ENCODE measurements at places on chromosomes 16 and 17.

DNA sequence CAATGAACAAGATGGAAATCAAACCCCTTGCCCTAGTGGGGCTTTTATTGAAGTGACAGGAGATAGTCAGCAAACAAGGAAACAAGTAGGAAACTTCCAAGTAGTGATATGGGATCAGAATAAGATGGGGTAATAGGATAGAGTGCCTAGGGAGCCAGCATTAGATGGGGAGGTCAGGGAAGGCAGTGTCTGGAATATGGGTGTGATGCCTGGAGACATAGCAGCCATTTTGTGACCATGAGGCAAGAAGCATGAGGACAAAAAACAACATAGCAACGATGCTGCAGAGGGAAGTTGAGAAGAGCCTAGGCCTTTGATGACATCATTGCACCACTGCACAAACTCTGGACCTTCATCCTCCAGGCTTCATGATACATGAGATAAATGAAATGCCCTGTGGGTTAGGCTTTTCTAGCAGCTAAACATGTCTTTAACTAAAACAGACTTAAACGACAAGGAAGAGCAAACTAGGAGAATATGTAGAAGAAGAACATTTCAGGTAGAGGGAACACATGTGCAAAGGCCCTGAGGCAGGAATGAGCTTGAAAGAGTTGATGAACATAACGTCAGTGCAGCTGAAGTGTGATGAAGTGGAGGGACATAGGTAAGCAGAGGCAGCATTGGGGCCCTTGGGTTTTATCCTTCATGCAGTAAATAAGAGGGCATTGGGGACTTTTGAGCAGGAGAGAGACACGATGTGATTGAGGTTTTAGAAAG lies 18.2 kb upstream of the TMEM11 start:
- DNase-seq, result no peak
- H3K4me3 ChIP-seq, result no peak overlapping the region
- H3K36me3 ChIP-seq, result no peaks in the 10 kb centered on the region
- H3K27ac ChIP-seq, result no peak overlapping the region
- H3K27me3 ChIP-seq, result no peaks in the 10 kb centered on the region
- no peaks in the 10 kb centered on the region for H3K4me1 ChIP-seq

DNA sequence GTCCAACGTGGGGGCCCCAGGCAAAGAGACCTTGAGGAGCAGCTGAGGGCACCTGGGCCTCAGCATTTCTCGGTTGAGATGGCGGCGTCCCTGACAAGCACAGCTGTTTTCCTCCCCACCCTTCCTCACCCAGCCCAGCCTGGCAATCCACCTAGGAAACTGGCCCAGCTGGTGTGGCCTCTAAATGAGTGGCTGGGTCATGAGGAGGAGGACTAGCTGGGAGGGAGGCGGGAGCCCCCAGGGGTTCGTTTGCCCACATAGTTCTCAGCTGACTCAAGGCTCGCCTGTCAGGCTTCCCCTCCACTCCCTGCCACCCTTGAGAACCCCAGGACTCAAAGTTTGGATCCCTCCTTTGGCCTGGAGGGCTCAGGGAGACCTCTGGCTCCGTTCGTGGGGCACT lies 5.9 kb downstream of the RNF222 start:
- no peak for DNase-seq
- no peaks in the 10 kb centered on the region for H3K4me1 ChIP-seq
- H3K27ac ChIP-seq, result no peak overlapping the region

DNA sequence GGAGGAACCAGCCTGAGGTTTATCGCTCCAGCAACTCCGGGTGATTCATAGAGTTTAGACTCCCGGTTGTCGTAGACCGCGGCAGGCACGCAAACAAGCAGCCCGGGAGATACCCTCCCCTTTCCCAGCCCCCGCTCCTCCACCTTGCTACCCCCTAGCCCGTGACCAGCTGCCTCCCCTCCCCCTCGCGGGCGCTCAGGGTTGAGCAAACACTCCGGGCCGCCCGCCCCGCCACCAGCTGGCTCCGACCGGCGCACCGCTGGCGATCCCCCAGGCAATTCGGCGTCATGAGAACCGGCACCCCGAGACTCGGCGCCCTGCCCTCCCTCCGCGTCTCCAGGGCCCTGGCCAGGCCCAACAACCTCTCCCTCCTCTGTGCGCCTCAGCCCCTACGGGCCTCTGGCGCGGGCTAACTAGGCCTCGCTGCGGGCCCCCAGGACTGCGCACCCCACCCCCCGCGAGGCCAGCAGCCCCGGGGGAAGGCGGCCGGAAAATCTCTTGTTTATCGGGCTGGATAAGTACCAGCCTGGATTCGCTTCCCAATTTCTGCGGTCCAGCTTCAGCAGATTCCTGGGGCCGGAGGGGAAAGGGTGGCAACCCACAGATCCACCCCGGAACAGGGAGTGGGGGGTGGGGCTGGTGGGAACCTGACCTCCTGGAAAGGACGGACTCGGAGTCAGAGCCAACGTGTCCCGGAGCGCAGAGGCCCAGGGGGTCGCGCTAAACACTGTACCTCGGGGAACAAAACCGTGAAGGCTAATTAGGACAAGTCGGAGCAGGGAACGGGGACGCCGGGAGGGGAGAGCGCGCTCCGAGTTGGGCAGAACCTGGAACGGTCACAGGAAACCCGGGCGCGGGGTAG lies 951 bp upstream of the GPRC5C start:
- H3K4me3 ChIP-seq, result peak overlapping the region; percentile 50
- H3K36me3 ChIP-seq, result no peaks in the 10 kb centered on the region
- H3K4me1 ChIP-seq, result peaks cover 43% of the 10 kb centered on the region

DNA sequence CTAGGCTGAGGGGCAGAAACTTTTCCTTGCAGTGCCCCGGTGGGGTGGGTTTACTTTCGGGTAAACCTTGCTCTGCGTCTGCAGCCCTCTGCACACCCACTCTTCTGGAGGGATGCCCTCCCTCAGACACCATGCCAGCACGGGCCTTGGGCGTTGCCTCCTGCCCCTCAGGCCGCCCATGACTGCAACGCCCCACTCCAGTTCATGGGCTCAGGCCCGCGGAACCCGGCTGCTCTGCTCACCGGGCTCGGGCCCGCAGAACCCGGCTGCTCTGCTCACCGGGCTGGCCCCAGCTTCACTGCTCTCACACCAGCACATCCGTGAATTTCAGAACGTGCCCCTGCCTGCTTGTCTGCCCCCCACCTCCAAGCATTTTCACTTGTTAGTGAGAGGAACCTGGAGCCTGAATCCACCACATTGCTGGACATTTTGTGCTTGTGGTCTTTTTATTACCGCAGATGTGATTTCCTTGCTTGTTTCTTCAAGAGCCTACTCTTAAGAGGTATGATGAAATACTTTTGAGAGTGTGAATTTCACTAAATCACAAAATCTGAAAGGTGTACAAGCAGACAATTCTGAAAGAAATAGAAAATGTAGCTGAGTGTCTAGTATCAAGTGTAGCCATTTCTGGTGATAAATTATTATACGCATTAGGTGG lies 130.9 kb downstream of the RPTOR start:
- H3K27me3 ChIP-seq, result no peaks in the 10 kb centered on the region
- no peak overlapping the region for H3K4me3 ChIP-seq
- H3K4me1 ChIP-seq, result peaks cover 20% of the 10 kb centered on the region
- H3K27ac ChIP-seq, result no peak overlapping the region
- no peak for DNase-seq

GRCh38 chr16:55828680-55829079 lies 4.2 kb downstream of the CES1 start:
- no peak for DNase-seq
- H3K4me1 ChIP-seq, result peaks cover 14% of the 10 kb centered on the region
- no peaks in the 10 kb centered on the region for H3K27me3 ChIP-seq
- peaks cover 1% of the 10 kb centered on the region for H3K36me3 ChIP-seq

DNA sequence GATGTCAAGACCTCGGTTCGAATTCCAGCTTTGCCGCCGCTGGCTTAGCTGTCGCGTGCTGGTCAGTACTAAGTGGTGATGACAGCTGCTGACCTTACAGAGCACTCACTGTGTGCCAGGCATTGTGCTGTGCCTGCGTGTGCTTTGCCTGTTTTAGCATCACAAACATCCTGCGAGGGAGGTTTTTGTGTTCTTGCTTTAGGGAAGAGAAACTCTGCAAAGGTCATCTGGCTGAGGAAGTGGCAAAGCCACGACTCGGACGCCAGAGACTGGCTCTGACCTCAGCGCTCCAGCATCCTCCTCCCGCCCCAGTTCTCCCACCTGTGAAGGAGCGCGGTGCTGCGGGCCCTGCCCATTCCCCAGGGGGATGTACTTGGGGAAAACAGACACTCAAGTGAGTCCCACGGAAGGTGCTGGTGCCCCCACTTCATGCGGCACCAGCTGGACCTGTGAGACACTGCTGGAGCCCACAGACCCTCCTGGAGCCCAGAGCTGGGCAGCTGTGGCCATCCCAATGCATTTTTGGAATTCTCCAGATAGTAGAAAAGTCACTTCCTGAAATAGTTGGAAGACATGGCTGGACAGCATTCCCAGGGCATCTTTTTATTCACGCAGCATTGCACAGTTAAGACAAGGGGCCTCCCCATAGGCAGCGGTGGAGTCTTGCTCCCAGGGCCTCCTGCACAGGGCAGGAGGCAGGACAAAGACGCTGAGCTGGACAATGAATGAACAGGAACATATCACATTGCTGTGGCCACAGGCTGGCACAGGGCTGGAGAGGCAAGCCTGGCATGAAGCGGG lies 20.0 kb upstream of the HERPUD1 start:
- H3K36me3 ChIP-seq, result no peaks in the 10 kb centered on the region
- DNase-seq, result peak; percentile 48
- H3K4me3 ChIP-seq, result no peak overlapping the region

GRCh38 chr16:88649924-88650748 lies 717 bp downstream of the CYBA start:
- peaks cover 5% of the 10 kb centered on the region for H3K36me3 ChIP-seq
- DNase-seq, result peak; percentile 57
- H3K4me3 ChIP-seq, result peak overlapping the region; percentile 96
- H3K27me3 ChIP-seq, result no peaks in the 10 kb centered on the region

- H3K4me1 ChIP-seq, result peaks cover 23% of the 10 kb centered on the region
- H3K4me3 ChIP-seq, result no peak overlapping the region
- H3K36me3 ChIP-seq, result no peaks in the 10 kb centered on the region
Measured at GRCh38 chr17:80254396-80255251, 6.0 kb upstream of the RNF213 start.

DNA sequence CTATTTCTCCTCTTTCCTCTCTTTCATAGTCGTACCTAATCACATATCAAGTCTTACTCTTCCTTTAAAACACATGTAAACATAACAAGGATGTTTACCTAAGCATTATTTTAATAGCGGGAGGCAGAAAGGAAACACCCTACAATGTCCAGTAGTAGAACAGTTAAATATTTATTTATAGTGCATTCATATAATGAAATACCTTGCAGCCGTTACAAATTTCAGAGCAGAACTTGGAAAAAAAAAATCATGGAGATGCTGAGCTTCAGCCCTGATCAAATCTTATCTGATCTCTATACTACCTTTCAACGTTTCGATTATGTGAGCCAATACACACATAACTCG lies 39.6 kb downstream of the GRB2 start:
- no peaks in the 10 kb centered on the region for H3K27me3 ChIP-seq
- H3K27ac ChIP-seq, result no peak overlapping the region
- H3K36me3 ChIP-seq, result no peaks in the 10 kb centered on the region
- no peak for DNase-seq

- 0 out of 2 replicates have a peak, but pooled peaks cover 4% of the 10 kb centered on the region for H3K4me1 ChIP-seq
- H3K27me3 ChIP-seq, result no peaks in the 10 kb centered on the region
- DNase-seq, result no peak
- no peak overlapping the region for H3K4me3 ChIP-seq
- H3K27ac ChIP-seq, result peak overlapping the region; percentile 19
Measured at GRCh38 chr17:13268791-13269595, 251.2 kb upstream of the ELAC2 start.

- H3K36me3 ChIP-seq, result no peaks in the 10 kb centered on the region
- H3K4me3 ChIP-seq, result no peak overlapping the region
- H3K27me3 ChIP-seq, result no peaks in the 10 kb centered on the region
- no peak overlapping the region for H3K27ac ChIP-seq
Measured at GRCh38 chr17:71633391-71633849, 487.4 kb upstream of the SOX9 start.

DNA sequence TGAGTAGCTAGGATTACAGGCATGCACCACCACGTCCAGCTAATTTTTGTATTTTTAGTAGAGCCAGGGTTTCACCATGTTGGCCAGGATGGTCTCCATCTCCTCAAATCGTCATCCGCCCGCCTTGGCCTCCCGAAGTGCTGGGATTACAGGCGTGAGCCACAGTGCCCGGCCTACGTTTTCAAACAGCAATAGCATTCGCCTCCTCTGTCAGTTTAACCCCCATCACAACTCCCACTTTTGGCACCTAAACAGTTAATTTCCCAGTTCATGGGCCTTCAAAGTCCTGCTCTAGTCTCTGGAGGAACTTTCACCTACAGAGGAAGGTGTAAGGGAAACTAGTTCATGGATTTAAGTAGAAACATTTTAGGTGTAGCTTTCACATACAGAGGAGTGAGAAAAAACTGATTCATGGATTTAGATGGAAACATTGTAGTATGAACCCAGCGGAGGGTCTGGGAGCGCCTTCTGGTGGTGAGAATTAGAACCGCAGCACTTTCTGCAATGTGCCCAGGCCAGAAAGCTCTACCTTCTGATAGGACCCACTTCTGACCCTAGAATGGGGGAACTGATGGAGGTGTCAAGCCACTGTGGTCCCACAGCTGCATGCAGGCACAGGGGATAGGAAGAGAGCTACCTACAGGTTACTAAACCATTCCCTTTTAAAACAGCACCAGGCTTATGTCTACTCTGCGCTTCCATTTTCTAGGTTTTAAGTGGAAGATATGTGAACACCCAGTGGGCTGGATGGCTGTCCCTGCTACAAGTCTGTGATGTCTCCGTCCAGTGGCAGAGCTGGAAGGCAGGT lies 12.0 kb upstream of the MEOX1 start:
- H3K36me3 ChIP-seq, result no peaks in the 10 kb centered on the region
- H3K4me1 ChIP-seq, result peaks cover 75% of the 10 kb centered on the region
- peak; percentile 86 for DNase-seq
- H3K4me3 ChIP-seq, result no peak overlapping the region

GRCh38 chr16:3495176-3495575 lies at the start of gene C16orf90:
TSS of gene C16orf90 (minus strand) at chr16:3495489. CDS start at chr16:3495421, 68 bp downstream.
- H3K27me3 ChIP-seq, result no peaks in the 10 kb centered on the region
- H3K4me1 ChIP-seq, result no peaks in the 10 kb centered on the region
- no peak within 1 kb of the TSS for H3K4me3 ChIP-seq
- no peaks in the 10 kb centered on the region for H3K36me3 ChIP-seq

DNA sequence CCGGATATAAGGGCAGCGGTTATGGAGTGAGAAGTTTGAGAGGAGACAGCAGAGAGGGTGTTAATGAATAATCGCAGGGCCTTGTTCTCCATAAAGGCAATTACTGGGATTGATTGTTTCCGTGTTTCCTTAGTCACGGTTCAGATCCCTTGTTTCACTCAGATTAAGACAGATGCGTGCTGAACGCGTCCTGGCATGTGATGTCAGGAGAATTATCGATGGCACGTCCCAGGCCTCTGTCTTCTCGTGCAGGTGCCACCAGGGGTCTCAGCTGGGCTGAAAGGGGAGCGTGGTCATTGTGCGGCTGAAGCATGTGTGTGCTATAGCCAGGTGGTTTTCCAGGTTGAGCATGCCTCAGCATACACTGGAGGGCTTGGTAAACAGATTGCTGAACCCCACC lies 142.4 kb upstream of the NOL11 start:
- no peaks in the 10 kb centered on the region for H3K27me3 ChIP-seq
- no peak for DNase-seq
- H3K36me3 ChIP-seq, result no peaks in the 10 kb centered on the region
- no peaks in the 10 kb centered on the region for H3K4me1 ChIP-seq
- H3K4me3 ChIP-seq, result no peak overlapping the region

- H3K4me3 ChIP-seq, result no peak overlapping the region
- H3K4me1 ChIP-seq, result peaks cover 8% of the 10 kb centered on the region
- no peak for DNase-seq
- H3K27ac ChIP-seq, result no peak overlapping the region
- 0 out of 2 replicates have a peak, but pooled peaks cover 1% of the 10 kb centered on the region for H3K36me3 ChIP-seq
Measured at GRCh38 chr17:79783891-79784290, 5.9 kb downstream of the CBX2 start.

GRCh38 chr17:45902892-45903346 lies 8.6 kb downstream of the MAPT start:
- no peaks in the 10 kb centered on the region for H3K36me3 ChIP-seq
- no peak overlapping the region for H3K27ac ChIP-seq
- 0 out of 2 replicates have a peak, but pooled peaks cover 7% of the 10 kb centered on the region for H3K4me1 ChIP-seq
- no peak for DNase-seq
- H3K27me3 ChIP-seq, result no peaks in the 10 kb centered on the region

All from Caco-2 (cell line).